Stimulated activated CD4-positive, alpha-beta T cell treated with anti-CD3 and anti-CD28 coated beads, Interleukin-15, amount 100 ng/mL, for 48 hours (primary cell): ENCODE measurements at places on chromosomes 16 and 17.

DNA sequence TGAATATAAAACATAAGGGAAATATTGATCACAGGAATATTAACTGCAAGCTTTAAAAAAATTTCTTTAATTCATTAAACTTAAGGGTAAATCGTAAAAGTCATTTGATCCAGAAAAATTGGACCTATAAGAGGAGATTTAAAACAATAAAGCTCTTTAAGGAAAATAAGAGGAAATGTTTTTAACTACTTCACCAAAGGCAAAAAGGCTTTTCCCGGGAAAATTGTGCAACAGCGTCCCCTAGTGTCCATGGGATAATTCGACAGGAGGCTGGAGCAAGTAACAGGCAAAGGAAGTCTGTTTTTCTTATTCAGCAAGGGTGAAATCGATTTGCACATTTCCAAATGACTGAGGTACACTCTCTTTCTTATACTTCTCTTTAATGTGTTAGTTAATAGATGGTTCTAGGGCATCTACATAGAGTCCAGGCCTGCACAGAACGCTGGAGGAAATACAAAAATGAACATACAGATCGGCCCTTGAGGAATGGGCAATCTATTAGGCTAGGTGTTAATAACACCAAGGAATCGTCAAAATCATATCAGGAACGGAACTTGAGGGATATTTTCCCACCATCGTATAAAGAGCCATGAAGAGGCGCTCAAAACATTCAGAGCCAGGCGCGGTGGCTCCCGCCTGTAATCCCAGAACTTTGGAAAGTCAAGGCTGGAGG is 61.4 kb downstream of the ZNF18 start:
- DNase-seq, result peak; percentile 1

DNA sequence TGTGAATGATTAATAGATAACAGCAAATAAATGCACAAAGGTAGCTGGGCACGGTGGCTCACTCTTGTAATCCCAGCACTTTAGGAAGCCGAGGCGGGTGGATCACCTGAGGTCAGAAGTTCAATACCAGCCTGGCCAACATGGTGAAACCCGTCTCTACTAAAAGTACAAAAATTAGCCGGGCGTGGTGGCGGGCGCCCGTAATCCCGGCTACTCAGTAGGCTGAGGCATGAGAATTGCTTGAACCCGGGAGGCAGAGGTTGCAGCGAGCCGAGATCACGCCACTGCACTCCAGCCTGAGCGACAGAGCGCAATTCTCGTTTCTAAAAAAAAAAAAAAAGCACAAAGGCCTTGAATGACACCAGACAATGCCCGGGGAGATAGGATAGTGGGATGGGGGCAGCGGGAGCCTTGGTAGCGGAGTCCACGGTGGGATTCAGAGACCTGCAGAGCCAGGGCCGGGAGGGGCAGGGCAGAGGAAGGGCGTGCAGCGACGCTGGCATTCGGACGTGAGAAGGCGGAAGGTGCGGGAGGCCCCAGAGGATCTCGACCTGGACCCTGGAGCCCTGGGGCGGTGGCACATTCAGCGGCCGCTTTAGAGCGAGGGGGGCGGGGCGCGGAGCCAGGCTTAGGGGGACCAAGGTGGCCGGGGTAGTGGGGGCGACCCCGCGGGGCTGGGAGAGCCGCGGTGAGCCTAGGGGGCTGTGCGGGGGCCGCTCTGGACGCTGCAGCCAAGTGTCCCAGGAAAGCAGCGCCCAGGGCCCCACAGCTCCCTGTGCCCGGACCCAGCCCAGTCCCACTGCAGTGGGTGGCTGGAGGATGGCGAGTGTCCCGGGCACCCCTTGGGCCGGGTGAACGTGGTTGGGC is 999 bp upstream of the FLYWCH2 start:
- DNase-seq, result no peak

- no peak for DNase-seq
These were observed 2.7 kb upstream of the NHERF2 start for GRCh38 chr16:2024032-2024420.

DNA sequence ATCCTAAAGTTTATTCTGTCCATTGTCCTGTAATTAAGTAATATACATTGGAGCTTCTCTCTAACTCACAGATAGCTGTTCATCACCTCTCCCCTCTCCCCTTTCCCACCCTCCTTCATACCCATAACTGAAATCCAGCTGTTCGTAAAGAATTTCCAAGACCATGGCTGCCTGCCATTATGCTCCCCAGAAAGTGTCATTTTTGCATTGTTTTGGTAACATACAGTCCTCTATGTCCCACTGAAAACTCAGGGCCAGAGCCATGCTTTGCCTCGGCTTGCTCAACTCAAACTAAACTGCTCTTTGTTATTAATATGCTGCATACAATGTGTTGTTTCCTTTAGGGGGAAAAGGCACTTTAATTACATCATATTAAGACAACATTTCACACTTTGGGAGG is 132.0 kb downstream of the MRTFB start:
- DNase-seq, result no peak

- DNase-seq, result no peak
These were observed 4.9 kb downstream of the SOX9 start for GRCh38 chr17:72125742-72126141.

GRCh38 chr16:79473456-79473855 is 127.1 kb downstream of the MAF start:
- DNase-seq, result no peak
